Activated CD4-positive, alpha-beta T cell treated with anti-CD3 and anti-CD28 coated beads for 24 hours (primary cell): ENCODE measurements at places on chromosomes 13 and 19.

GRCh38 chr19:48518207-48518606 lies 6.6 kb upstream of the LMTK3 start:
- DNase-seq, result no peak

DNA sequence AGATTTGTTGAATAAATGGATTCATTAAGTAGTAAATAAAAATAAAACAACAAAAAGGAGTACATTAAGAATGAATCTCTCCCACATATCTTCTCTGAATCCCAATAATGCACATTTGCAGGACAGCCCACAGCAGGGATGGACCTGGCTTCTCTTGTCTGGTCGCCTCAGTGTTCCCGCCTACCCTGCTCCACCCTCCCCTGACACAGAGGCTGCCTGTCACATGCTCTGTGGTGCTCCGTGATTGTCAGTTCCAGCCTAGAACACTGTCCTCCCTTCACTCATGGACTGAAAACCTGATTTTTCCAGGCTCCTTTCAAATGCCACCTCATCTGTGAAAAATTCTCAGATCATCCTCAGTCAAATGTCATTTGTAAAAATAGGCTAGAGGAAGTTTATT lies 94.5 kb upstream of the GPR12 start:
- no peak for DNase-seq

- DNase-seq, result peak; percentile 90
Observed at GRCh38 chr19:10695401-10696398, 5.5 kb upstream of the QTRT1 start.

GRCh38 chr19:28972058-28972852 lies 240.7 kb downstream of the UQCRFS1 start:
- DNase-seq, result no peak

DNA sequence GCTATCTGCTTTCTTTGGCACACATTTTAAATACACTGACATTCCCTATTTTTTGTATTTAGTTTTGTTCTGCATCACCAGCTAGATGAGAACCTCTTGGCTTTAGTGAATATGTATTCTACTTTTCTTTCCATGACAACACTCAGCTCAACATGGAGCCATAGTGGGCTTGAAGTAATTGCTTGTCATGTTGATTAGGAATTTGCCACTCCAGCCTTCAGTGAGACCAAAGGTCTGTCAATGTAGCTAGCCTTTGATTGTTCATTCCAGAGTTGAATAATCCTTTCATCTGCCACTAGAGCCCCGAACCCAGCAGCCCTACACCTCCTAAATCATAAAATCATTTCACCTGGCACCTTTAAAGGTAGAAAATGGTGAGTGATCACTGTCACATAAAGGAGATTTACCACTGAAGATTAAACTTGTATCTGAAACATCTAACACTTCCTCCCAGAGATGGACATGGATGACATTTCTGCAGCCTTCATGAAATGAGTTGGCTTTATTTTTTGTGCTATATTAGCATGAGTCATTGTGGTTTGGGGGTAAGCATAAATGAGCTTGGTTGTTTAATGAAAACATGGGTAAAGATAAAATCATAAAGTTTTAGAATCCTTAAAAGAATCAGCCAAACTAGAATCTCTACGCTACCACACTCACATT lies 29.2 kb upstream of the GARRE1 start:
- no peak for DNase-seq

DNA sequence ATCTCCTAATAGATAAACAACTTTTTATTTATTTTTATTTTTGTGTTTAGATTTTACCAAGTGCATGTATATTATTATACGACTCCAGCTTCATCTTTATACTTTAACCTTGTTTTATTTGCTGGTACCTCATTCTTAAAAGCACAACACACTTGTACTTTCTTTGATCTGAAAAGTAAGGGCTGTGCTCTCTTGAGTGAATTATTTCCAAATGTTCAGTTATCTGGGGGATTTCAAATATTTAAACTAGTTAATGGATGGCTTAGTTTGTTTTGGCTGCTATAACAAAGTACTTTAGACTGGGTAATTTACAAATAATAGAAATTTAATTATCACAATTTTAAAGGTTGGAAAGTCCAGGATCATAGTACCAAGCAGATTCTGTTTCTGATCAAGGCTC lies 1148.2 kb upstream of the PCDH9 start:
- DNase-seq, result no peak

DNA sequence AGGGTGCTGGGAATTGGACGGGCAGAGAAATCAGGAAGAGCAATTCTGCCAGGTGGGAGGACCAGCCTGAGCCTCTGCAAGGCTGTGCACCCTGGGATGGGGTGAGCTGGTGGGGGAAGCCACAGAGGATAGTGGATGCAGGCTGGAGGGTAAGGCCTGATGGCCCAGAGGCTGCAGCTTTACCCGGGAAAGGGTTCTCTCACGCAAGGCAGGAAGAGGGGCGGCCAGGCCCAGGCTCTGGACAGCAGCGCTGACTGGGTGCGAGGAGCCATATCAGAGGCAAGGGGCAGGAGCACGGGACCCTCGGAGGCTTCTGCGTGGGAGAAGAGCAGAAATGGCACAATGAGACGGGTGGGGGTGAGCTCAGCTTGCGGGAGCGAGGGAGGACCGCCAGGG lies 104.6 kb downstream of the SOX1 start:
- no peak for DNase-seq

GRCh38 chr13:112244061-112244460 lies 132.1 kb upstream of the SPACA7 start:
- DNase-seq, result no peak

- DNase-seq, result no peak
Observed at GRCh38 chr13:51364404-51365008, 25.0 kb downstream of the SERPINE3 start.

DNA sequence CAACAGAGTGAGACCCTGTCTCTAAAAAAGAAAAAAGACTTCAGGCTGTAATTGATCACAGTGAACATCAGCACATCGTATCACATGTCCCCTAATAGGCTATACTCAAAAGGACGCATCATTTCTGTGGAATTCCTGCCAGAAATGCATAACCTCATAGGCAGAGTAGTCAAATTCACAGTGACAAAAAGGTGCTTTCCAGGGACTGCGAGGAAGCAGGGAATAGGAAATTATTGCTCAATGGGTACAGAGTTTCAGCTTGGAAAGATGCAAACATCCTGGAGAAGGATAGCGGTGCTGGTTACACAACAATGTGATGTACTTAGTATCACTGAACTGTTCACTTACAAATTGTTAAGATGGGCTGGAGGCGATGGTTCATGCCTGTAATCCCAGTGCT lies 41.1 kb upstream of the MRI1 start:
- no peak for DNase-seq

GRCh38 chr13:113562844-113563243 lies 21.7 kb upstream of the TFDP1 start:
- no peak for DNase-seq

DNA sequence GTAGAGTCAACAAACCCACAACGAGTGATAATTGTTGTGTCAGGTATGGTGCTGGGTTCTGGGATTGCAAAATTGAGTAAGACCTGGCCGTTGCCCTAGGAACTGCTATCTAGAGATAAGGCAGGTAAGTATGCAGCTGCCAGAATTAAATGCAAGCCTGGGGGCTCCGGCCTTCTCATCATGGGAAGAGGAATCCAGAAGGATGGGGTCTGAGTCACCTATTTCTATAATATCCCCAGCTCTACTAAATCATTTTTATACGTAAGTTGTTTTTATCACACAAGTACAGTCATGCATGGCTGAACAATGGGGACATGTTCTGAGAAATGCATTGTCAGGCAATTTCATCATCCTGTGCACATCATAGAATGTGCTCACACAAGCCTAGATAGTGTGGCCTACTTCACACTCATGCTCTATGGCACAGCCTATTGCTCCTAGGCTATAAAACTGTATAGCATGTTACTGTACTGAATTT lies 203.0 kb downstream of the KLF5 start:
- no peak for DNase-seq

DNA sequence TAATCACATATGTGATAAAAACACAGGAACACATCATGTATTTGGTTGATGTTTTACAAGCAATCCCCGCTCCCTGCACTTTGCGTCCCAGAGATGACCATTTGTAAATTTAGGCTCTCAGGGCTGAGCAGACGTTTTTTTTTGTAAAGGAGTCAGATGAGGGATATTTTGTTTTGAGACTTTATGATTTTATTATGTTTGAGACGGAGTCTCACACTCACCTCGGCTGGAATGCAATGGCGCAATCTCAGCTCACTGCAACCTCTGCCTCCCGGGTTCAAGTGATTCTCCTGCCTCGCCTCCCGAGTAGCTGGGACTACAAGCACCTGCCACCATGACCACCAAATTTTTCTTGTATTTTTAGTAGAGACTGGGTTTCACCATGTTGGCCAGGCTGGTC lies 1.4 kb downstream of the TLE6 start:
- DNase-seq, result no peak

DNA sequence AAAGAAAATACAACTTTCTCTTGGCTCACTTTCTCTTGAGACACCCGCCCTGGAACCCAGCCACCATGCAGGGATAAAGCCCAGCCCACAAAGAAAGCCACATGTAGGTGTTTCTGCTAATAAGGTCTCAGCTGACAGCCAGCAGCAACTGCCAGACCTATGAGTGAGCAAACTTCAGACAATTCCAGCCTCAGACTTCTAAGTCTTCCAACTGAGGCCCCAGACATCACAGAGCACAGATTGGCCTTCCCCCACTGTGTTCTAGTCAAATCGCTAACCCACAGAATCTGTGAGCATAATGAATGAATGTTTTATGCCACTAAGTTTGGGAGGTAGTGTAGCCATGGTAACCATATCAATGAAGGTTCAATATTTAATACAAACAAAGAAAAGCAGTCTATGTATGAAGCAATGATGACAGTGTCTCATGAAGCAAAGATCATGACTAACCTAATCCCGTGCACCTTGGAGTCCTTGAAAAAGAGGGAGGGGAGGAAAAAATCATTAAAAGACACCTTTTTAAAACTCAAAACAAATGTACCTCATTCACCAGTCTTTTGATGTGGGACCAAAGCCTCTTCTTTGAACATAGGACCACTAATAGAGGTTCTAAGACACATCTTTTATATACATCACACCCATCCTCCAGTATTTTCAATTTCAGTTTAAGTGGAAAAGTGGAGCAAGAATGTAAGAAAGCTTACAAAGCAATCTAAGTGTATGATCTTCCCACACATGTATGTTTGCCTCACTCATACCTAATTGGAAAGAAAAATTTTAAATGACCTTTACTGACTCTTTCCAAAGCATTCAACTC lies 6.2 kb downstream of the MRPS31 start:
- DNase-seq, result no peak
